GM13976 (cell line): ENCODE measurements at places on chromosomes 2 and 18.

GRCh38 chr2:127673291-127674069 lies 1.9 kb downstream of the LIMS2 start:
- DNase-seq, result no peak

GRCh38 chr2:43217228-43218154 lies 8.9 kb downstream of the ZFP36L2 start:
- no peak for DNase-seq

DNA sequence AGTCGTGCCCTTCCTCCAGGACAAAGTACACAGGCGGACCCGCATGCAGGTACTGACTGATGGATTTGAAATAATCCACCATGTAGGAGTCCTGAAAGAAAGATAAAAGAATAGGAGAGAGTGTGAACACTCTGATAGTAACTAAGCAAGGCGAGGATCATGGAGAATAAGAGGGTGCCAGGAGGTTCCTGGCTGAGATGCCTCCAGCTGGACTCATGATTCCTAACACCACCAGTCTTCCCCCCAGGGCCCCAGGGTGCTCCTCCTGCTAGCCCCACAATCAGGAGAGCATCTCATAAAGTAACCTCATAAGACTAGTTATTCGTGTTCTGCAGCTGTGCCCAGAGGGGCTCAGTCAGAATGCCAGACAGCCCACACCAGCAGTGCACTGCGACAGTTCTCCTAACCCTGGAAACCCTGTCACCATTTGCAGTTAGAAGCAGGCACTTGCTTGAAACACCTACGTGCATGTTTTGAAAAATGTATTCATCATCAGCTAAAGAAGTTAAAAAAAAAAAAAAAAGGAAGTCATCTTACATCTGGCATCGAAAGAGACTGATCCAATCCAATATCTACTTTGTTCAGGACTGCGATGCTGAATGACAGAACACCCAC lies 36.7 kb downstream of the RMC1 start:
- no peak for DNase-seq

GRCh38 chr18:75727456-75727855 lies 300.0 kb upstream of the SMIM21 start:
- peak; percentile 41 for DNase-seq

DNA sequence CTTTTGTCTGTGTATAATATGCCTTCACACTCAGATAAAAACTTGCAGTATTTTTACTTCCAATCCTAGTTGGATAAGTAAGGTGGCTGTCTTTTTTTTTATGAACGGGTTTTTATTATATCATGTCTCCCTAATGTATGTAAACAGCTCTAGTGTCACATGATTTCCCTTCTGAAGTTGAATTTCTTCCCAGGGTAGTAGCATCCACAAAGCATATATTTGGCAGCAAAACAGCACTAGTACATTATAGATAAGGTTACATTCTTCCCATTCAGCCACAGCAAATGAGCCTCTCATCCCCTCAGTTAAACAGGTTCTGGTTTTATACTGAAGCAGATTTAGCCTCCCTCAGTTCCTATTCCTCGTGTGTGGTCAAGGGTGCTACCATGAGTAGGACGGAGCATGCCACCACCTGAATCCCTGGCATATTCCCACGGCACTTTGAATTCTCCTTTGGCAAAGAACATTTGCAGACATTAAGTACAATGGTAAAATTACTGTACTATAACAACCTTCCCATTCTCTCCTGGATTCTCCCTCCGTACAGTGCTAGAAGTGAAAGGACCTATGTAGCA lies 15.4 kb upstream of the DTNA start:
- no peak for DNase-seq

DNA sequence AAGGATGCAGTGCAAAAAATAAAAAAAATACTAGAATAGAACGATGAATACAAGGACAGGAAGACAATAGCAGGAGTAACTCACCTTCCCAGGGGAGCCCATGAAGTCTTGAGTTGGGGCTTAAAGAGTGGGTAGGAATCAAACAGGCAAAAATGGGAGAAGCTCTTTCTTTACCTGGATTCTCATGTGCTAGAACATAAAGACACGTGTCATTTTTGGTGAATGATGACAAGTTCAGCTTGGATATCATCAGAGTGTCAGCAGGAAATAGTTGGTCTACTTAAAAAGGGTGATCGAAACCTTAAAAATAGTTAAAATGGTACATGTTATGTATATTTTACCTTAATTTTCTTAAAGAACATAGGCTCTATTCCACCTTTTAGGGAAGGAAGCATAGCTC lies 5.7 kb downstream of the SGPP2 start:
- DNase-seq, result no peak

DNA sequence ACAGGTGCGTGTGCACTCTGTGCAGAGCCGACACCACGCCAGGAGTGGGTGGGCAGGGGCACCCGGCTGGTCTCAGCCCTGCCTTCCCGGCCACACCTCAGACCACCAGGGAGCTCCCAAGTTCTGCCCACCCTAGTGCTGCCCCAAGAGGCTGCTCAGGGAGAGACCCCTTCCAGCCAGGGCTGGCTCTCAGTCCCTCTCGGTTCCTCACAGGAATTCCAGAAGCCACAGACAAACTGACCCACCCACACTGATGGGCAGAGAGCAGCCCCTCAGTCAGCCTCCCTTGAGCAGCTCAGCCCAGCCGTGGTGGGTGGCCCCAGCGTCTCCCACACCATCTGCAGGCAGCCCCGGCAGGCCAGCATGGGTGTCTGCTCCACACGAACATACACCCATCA lies 33.8 kb downstream of the GPC1 start:
- DNase-seq, result peak; percentile 22

DNA sequence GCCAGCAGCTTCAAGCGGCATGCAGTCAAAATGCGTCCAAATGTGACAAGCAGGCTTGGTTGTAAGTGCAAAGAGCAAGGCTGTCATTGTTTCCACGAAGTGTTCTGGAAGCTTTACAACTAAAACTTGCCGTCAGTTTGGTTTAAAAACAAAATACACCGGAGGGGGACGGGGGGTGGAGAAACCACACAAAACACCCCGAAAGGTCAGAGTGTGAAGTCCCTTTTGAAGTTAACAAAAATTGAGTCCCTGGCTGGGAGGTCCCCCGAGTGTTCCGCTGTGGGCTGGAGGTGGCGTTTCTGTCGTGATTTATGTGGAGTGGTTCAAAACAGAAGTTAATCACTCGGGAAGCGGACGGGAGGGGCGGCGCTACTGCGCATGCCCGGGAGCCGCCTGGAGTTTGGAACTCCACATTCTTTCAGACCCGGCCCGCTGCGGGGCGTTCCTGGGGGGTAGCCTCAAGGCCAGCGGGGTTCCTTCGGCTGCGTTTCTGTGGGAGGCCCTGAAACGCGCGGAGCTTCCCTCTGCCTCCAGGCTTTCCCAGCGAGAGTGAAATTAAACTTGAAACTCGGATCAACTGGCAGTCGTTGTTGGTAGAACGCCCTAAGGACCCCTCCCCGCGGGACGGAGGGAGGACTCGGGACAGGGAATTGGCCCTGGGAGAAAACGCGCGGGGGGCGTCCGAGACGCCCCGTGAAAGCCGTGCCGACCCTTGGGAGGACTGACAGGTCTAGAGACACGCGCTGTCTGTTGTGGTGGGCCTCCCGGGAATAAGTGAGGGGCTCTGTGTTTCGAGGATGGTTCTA lies 1.4 kb downstream of the TGIF1 start:
- DNase-seq, result peak; percentile 62

- DNase-seq, result no peak
These were observed 4.2 kb upstream of the USP14 start for GRCh38 chr18:154151-154550.

DNA sequence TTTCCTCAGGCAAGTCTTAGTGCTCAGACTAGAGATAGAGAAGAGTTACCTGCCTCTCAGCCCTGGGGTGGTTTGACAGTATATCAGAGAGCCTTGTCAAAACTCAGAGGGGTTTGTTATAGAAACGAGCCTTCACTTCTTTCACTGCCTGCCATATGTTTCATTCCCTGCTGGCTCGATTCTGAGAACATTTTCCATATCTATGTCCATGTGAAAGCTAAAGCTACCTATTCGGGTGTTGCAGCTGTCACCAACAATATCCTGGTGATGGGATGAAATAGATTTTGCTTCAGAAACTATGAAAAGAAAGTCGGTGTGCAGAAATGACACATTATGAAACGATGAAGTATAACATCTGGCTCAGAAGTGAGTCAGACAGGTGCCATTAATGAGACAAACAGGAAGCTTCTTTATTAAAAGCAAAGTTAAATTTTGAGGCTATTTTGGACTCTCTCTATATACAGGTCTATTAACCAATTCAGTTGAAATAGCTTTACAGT lies 56.1 kb upstream of the TANK start:
- peak; percentile 31 for DNase-seq

- no peak for DNase-seq
These were observed at the start of gene VIT for GRCh38 chr2:36696533-36696932. Gene VIT, plus strand, starts transcription at chr2:36696707. Its CDS starts 19,664 bp downstream, at chr2:36716371.

DNA sequence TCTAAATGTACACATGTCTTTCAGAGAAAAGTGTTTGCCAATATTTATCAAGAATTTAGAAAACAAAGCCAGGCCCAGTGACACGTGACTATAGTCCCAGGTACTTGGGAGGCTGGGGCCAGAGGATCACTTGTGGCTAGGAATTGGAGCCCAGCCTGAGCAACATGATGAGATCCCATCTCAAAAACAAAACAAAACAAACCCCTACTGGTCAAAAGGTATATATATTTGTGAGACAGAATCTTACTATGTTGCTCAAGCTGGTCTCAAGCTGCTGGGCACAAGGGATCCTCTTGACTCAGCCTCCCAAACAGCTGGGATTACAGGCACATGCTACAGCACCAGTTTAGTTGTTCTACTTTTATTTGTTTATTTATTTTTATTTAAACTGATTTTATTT lies 79.2 kb downstream of the ZDBF2 start:
- DNase-seq, result no peak

- DNase-seq, result peak; percentile 88
These were observed 455 bp upstream of the DLX1 start for GRCh38 chr2:172084645-172085459.

DNA sequence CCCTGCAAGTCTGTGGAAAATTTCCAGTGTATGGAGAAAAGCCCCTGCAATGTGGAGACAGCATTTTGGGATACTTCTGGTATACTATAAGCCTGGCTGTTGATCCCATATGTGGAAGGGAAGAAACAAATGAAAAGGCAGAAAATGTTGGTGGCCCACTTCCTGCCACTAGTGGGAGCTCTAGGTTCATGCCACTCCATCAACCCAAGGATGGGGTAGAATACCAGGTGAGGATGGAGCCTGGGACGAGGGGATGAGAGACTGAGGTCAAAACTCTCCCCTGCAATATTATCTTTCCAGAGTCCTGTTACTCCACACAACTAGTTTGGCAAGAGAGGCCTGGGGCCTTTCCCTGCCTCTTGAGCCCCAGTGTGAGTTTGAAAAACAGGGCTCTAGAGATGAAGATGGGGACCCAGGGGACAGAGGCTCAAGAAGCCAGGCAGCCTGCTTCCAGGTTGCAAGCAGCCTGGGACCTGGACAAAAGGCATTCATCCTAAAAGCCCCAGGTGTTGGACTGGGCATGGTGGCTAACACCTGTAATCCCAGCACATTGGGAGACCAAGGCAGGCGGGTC lies 31.9 kb downstream of the BMP10 start:
- DNase-seq, result peak; percentile 44

DNA sequence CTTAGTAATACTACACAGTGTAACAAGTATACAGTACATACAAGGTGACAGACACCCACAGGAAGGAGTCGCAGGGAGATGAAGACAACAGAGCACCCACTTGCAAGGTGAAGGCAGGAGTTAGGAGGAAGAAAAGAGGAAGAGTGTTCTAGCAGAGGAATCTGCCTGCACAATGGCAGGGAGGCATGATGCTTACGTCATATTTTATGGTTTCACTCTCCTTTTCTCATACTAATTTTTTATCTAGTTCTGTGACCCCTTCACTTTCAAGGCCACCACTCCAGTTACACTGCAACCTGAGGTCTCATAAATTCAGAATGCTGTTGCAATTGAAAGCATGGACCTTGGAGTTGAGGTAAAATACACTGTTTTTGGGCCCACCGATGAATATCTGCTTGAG lies 331.7 kb downstream of the MEIS1 start:
- no peak for DNase-seq

GRCh38 chr2:59974051-59974766 lies 579.2 kb downstream of the BCL11A start:
- DNase-seq, result no peak

GRCh38 chr2:201842131-201842860 lies 36.0 kb downstream of the CDK15 start:
- DNase-seq, result no peak

GRCh38 chr2:145256551-145256950 lies 736.6 kb upstream of the ZEB2 start:
- no peak for DNase-seq

DNA sequence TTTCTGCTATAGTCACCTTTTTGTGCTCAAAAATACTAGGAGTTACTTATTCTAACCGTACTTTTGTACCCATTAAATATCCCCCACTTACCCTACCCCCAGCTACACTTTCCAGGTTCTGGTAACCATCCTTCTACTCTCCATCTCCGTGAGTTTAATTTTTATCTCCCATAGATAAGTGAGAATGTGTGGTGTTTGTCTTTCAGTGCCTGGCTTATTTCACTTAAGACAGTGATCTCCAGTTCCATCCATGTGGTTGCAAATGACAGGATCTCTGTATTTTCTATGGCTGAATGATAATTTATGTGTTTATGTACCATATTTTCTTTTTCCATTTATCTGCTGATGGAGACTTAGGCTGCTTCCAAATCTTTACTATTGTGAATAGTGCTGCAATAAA lies 323.3 kb downstream of the ZNF804A start:
- no peak for DNase-seq

DNA sequence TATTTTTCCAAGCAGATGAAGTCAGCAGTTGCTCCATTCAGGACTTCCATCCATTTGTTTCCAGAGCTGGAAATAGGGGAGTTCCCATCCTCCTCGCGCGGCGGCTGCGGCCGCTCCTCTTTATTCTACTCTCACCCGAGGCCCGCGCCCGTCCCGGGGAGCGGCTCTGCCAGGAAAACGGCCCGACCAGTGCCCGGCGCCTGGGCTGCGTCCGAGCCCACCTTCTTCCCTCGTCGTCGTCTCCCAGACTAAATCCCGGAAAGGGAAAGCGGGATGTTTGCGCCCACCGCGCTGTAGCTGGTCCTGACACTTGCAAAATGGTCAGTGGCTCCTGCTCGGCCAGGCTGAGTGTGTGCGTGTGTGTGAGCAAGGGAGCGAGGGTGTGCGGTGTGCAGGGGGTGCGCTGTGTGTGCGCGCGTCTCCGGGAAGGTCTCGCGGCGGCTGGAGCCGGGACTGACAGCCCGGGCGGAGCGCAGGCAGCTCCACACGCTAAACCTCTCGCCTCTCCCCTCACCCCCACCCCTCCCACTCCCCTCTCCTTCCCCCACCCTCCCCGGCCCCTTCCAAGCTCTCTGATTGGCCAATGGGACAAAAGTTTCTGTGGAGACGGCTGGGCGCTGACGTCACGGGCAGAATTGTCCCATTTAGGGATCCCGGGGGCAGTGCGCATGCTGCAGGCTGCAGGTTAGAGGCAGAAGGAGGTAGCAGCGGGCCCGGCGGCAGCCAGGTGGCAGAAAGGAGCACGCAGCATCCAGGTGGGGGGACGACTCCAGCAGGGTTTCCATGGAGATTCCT lies at the start of gene NOL4:
TSS of gene NOL4 (minus strand) at position 491 of the 795 bp plus-strand sequence. CDS start 1,660 bp downstream, outside the sequence.
- DNase-seq, result peak; percentile 41

DNA sequence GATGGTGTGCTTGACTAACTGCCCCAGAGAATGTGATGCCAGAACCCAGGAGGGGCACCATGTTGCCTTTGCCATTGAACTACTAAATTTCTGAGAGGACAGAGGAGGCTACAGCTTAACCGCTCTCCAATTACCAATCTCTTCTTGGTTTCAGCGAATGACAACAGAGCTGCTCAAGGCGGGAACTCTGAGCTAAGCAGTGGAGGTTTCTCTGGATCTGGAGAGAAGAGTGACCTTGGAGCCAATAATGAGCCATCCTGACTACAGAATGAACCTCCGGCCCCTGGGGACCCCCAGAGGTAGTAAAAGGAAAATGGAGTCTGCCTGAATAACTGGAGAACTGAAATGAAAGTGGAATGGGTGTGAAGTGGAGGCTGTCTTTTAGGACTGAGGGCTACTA lies 53.2 kb downstream of the DIS3L2 start:
- DNase-seq, result no peak
